A172 (cell line): ENCODE measurements at places on chromosomes 7 and 10.

DNA sequence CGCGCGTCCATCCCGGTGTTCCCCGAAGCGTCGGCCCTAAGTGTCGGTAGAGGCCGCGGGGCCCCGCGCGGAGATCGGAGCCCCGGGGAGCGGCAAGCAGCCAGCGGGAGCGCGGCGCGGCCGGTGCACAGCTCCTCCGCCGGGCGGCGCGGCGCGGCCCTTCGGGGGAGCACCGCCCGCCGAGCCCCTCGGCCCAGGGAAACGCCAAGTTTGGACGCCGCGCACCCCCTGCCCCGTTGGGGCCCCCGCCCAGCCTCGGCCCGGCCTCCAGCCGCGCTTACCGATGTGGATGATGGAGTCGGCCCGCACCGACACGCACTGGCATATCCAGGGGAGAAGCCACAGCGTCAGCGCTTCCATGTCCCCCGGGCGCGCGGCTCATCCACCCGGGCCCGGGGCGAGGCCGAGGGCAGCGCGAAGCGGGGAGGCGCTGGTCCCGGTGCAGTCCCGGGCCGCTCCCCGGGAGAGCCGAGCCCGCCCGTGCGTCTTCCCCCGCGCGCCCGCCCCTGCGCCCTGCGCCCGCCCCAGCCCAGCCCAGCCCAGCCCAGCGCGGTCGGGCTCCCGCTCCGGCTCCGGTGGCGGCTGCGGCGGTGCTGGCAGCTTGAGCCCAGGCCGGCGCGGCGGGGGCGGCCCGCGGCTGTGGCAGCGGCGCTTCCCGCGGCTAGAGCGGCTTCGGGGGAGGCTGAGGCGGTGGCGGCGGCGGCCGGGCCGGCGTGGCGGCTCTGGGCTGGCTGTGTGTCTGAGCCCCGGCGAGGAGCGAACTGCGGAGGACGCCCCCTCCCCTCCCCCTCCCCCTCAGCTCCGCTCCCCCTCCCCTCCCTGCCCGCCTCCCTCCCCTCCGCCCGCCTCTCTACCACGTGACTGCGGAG lies at the start of gene GRID1:
Gene GRID1, minus strand, starts transcription at position 763 of the 869 bp plus-strand sequence.
- DNase-seq = no peak

DNA sequence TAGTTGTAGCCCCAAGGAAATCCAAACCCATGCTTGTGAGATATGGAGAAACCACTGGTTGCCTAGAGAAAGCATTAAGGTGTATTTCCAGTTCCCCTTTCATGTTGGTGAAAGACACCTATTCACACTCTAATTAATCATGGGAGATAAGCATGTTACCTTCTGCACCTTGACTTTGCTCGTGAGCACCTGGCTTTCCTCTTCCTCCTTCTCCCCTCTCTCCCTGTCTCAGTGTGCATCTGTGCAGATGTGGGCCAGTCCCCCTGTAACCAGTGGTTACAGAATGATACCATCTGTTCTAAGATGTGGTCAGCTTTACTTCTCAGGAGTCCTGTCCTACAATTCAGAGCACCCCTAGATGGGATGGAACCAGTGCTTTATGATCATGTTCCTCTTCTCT lies 160.6 kb downstream of the LCOR start:
- DNase-seq = no peak

DNA sequence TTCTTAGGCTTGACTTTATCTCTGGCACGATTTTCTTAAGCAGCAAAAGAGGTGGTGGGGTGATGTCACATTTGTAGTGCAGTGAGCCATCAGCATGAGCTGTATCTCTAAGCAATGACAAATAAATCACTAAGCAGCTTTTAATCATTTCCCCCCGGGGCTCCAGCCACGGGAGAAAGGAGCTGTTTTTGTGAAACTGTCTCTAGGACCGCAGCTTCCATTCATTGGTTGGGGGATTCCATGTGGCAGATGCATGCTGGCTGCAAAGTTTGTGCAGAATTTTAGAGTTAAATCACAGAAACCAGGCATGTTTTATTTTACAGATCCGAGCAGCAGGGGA lies 464 bp downstream of the KIAA1217 start:
- DNase-seq = peak; percentile 48

DNA sequence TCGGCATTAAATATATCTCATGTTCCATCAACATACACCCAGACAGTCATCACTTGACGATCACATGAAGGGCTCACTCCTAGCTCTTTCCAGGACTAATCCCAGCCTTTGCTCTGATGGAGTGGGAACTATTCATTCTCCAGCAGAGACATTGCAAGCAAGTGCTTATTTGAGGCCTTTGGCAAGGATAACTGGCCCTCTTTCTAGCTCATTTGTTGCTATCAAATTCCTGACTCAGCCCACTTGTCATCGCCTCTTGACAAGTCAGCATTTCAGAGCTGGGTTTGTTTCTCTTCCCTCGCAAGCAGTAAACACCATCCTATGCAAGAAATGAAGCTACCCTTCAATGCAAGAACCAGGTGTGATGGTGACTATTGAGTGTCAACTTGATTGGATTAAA lies 1165.7 kb upstream of the AUTS2 start:
- DNase-seq = no peak

DNA sequence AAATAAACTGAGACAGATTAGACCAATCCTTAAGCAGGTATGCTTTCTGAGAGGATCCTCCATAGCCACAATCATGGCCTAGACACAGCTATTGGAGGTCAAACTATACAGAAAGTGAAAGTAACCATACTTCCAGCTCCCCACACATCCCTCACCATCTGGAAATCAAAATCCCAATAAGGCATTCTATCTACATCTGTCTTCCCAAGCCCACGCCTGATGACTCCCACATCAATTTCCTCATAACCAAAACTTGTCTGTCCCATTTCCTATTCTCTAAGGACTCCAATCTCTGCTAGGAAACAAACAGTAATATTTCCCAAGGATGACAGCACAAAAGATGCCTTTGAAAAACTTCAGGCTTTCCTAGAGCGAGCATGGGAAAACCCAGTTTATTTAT lies 247.3 kb upstream of the HPS1 start:
- no peak for DNase-seq

DNA sequence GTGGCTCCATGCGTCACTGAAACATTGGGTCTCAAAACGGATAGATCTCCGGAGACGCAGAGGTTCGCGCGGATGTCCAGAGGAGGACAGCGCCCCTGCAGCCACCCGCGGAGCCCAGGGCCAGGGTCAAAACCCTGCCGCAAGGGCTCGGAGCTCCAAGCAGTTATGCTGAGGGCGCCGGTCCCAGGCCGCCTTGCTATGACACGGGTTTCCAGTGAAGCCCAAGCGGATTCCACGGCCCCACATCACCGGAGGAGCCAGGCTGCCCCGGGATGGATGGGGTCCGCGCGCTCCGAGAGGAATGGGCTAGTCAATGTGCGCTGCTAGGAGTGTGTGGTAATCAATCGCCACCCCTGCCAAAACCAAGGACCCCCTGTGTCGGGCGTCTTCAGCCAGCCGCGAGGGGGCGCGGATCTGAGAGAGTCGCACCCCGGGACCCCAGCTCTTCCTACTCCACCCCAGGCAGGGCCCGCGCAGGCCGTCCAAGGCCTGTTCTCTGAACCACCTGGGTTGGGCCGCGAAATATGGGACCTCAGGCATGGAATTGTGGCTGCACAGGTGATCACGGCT lies 5.6 kb upstream of the EMX2 start:
- no peak for DNase-seq

DNA sequence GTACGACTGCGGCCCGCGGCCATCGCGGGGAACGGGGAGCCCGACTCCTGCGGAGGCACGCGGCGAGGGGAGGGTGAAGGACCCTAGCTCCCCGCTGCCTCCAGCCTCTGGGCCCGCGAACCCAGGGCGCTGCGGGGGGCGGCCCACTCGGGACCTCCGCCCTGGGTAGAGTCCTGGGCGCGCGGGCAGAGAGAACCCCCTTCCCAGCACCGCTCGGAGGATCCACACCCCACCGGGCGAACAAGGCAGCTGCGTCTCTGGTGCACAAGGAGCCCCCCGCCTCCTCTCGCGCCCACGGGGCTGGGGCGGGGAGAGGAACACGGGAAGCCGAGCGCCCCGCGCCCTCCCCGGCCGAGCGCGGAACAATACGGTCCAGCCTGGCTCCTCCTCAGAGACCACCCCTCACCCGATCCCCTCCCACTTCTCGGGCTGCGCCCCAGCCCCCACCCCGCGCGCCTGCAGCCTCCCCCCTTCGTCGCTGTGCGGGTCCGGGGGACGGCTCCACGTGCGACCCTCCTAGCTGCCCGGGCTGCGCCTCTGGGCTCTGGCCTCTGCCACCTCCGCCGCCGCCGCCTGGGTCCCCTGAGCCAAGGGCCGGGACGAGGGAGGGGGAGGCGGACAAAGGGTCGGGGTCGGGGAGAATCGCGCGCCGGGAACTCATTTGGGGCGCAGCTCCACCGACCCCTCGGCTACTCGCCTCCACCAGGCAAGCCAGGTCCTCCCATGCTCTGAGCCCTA lies at the start of gene WDR86:
Gene WDR86, minus strand, starts transcription at position 372 of the 738 bp plus-strand sequence. CDS start 449 bp downstream, outside the sequence.
- no peak for DNase-seq

- DNase-seq = peak; percentile 51
These were observed 289.7 kb upstream of the VSTM2A start for GRCh38 chr7:54252256-54253035.

- no peak for DNase-seq
These were observed 34.5 kb downstream of the PAXIP1 start for GRCh38 chr7:154968336-154969001.

GRCh38 chr7:42012313-42012712 lies 224.7 kb downstream of the GLI3 start:
- no peak for DNase-seq

DNA sequence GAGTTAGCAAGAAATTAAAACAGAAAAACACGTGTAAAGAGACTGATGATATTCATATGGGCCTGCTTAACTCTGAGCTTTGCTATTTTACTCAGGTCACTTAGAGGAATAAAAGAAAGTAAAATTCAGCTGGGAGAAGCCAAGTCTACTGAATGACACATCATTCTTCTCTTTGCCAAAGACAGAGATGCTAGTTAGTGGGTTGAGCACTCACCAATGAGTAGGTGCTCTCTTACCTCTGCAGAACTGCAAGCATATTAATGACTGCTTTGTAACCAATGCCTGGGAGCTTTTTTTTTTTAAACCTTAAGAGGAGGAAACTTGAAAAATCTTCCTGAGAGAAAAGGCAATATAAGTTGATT lies 44.8 kb upstream of the BAMBI start:
- DNase-seq = peak; percentile 40

DNA sequence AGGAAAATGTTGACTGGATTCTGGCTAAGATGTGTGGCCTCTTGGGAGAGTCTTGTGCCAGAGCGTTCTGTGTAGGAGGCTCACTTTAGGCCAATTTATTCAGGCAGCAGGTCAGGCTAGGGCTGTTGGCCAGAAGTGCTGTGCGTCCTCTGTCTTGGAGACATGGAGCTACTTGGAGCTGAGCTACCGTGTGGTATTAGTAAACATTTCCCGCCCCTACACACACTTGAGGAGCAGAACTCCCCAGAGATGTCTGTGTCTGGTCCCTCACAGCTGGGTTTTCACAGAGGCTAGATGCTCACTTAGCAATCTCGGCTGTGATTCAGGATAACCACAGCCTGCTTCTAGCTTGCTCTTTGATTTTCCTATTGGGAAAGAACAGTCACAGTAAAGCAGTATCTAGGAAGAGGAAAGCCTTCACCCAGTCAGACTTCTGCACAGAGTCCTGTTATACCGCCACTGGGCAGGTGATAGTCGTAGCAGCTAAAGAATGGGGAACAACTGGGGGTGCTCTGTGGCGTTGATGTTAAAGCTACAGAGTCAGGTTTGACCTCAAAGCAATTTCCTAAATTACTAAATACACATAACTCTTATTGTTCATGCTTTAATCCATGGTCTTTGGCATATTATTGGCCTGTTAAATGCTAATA lies 86.7 kb downstream of the MDFIC start:
- no peak for DNase-seq

- DNase-seq = no peak
These were observed 64.6 kb downstream of the HERC4 start for GRCh38 chr10:68010426-68010940.

DNA sequence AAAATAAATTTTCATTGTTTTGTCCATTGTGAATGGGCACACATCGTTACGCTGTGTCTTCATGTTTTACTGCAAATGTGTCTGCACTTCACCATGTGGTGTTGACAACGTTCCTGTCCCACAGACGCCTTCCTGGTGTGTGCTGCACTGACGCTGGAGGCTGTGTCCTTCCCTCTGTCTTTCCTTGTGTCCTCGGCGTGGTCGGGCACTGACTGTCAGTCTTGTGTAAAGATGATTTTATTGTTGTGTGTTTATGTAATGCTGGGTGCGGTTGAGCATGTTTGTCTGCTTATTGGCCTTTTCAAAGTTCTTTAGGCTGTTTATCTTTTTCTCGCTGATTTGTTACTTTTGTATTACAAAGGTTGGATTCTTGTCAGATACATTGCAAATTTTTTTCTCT lies 18.1 kb downstream of the IDI2 start:
- DNase-seq = no peak

DNA sequence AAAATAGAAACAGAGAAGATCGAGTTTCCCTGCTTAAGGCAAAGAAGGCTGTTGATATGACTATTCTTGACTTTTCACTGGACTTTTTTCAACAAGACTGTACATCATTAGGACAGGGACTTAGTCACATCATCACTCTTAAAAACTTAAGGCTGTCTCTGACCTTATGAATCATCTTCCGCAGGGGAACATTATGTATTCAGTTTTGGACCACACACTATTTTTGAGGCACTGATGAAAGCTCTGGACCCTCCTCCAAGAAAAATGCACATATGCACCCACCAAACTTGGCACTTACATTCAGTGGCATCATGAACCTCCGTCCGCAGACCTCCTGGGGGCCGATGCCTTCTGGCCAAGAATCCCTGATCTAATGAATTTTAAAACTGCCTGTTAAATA lies 96.4 kb downstream of the CALD1 start:
- peak; percentile 19 for DNase-seq

DNA sequence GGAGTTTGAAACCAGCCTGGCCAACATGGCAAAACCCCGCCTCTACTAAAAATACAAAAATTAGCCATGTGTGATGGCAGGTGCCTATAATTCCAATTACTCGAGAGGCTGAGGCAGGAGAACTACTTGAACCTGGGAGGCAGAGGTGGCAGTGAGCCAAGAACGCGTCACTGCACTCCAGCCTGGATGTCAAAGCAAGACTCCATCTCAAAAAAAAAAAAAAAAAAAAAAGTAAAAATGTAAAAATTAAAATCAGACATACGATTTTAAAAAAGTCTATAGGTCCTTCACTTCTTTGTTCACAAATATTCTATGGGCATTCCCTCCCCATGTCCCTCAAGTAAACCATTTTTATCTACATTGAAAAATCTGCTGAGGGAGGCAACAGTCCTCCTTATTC lies 34.9 kb upstream of the TLL2 start:
- DNase-seq = no peak

DNA sequence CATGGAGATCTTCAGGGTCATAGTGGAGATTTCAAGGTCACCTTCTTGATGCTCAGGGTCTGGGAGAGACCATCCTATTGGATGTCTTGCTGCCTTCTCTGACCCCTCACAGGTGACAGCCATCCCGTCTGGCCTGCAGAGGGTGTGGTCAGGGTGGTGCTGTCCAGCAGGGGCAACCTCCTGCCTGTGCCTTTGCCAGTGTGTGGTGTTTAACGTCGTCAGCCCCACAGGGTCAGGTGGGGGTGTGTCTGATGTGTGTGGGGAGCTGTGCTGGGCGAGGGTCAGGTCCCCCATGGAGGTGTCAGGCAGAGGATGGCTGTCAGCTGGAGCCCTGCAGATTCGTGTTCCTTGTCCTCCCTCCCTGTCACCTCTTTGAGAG lies 16.5 kb downstream of the ADCY1 start:
- no peak for DNase-seq

GRCh38 chr7:20402747-20403230 lies 72.1 kb downstream of the ITGB8 start:
- no peak for DNase-seq
